Fibroblast of pulmonary artery (primary cell): ENCODE measurements at places on chromosomes 4 and X.
A peak's percentile ranks its signal among the peaks of the same experiment; 100 is the strongest.

DNA sequence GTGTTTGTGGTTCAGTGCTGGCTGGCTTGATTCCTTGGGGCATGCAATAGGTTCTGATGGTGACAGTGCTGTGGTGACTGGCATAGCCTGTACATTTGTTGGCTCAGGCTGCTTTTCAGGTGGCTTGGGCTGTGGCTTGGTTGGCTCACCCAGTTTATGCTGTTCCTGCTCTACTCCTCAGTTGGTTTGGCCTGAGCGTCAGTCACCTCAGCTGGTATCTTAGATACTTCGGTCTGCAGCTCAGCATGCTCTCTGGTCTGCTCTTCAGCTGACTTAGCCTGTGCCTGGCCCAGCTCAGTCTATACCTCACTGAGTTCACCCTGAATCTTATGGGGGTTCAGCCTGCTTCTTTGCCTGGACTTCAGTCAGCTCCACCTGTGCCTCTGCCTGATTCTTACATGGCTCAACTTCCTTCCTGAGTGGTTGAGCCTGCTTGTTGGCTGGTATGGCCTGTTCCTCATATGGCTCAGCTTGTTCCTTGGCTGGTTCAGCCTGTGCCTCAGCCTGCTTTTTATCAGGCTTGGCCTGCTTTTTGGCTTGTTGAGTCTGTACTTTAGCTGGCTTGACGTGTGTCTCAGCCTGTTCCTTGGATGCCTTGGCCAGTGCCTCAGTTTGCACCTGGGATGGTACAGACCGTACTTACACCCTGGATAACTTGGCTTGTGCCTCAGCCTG lies 170.6 kb downstream of the MSN start:
- DNase-seq, result no peak

DNA sequence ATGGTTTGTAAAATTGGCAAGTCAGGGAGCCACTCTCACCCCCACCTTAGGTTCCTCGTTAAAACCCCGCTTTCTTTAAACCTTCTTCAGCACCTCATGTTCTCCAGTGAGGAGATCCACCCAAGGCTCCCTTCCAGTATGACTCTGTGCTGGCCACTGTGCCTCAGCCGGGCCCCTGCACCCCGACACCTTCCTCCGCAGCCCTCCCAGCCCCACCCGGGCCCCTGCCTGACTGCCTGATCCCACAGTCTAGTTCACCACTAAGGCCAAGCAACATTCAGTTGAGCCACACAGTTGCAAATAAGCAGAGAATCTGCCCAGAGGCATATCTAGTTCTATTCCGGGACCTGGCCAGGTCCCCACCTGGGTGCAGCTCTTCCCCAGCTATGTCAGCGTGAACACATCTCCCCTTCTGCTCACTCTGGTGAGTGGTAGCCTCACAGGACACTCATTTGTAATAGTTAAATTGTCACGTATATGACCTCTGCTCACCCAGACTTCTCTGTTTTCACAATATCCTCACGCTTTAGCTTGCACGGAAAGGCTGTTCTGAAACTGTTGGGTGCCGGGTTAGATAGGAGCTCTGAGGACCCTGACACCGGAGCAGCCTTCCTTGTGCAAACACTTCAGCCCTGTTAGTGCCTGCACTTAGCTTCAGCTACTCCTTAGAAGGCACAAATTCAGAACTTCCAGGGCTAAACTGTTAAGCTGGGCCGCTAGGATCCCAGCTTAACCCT lies 146.8 kb downstream of the DCTD start:
- DNase-seq, result no peak

- DNase-seq, result no peak
These were observed 929.7 kb downstream of the PCDH7 start for GRCh38 chr4:31649878-31650277.

GRCh38 chr4:55635741-55636655 lies at the start of gene NMU:
Gene NMU, minus strand, starts transcription at chr4:55636298. Its CDS starts 106 bp downstream, at chr4:55636192.
- peak; percentile 5 for DNase-seq

- DNase-seq, result peak; percentile 69
These were observed 14.5 kb downstream of the TBCK start for GRCh38 chr4:106301393-106302061.

DNA sequence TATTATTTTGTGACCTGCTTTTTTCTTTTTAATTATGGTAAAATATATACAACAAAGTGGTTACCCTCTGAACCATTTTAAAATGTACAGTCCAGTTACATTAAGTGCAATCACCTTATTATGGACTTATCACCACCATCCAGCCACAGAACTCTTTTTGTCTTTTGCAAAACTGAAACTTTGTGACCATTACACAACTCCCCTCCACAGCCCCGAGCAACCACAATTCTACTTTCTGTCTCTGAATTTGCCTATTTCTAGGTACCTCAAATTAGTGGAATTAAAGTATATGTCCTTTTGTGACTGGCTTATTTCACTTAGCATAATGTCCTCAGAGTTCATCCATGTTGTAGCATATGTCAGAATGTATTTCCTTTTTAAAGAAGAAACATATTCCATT lies 39.3 kb upstream of the WWC2 start:
- no peak for DNase-seq

GRCh38 chr4:30380404-30380998 lies 339.7 kb upstream of the PCDH7 start:
- DNase-seq, result peak; percentile 87

GRCh38 chr4:184375027-184375426 lies 99.3 kb downstream of the IRF2 start:
- DNase-seq, result no peak

GRCh38 chrX:85993539-85994197 lies 53.7 kb downstream of the CHM start:
- no peak for DNase-seq

DNA sequence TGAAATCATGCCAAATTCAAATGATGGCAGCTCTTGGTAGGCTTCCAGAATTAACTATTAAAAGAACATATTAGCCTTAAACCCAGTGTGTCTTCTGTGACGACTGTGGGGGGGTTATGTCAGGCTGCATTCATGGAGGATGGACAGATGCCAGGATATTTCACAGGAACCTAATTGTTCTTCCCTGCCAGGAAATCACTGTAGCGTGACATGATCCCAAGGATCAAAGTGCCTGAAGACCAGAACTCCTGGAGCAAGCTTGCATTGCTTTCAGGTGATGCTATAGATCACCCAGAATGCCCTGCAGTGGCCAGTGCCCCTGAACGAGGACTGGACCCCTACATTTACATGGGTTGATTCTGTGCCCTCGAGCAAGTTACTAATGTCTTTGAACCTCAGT lies 1093.0 kb upstream of the TENM3 start:
- no peak for DNase-seq

DNA sequence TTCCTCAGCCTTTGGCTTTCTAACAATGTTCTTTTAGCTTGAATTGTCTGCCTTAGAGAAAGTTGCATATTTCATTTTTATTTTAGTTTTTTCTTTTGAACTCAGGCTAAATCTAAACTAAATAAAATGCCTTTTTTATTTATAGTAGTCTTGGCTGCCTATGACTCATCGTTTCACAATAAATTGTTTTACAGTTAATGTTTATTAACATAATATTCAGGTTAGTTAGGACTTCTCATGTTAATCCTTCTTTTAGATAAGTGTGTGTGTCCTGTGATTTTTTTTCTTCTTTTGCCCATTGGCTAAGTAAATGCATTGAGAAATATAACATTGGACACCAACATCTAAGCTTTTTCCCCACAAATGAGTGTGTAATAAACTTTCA lies 1.6 kb downstream of the RP2 start:
- no peak for DNase-seq

DNA sequence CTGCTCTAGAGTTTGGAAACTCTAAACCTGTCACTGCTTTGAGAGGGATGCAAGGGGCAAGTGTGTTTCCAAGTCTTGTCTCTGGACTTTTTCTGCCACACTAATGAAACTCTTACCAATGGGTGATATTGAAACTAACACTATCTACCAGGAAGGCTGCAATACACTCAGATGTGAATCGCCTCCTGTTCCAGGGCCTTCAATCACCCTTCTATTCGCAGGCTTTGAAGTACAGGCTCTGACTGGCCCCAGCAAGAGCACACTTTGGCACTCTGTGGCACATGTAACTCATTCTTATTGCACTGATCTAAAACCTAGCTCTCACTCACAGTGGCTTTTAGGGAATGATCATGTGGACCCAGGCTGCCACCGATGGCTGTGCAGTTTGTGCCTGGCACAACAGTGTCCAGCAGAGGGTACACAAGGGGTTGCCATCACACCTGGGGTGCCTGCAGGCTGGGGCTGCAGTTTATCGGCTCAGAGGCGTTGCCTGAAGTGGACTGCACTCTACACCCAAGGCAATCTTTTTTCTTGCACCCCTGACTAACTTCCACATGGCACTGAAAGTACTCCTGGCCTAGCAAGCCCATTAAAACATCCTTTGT lies 210.8 kb downstream of the MGST2 start:
- DNase-seq, result no peak

DNA sequence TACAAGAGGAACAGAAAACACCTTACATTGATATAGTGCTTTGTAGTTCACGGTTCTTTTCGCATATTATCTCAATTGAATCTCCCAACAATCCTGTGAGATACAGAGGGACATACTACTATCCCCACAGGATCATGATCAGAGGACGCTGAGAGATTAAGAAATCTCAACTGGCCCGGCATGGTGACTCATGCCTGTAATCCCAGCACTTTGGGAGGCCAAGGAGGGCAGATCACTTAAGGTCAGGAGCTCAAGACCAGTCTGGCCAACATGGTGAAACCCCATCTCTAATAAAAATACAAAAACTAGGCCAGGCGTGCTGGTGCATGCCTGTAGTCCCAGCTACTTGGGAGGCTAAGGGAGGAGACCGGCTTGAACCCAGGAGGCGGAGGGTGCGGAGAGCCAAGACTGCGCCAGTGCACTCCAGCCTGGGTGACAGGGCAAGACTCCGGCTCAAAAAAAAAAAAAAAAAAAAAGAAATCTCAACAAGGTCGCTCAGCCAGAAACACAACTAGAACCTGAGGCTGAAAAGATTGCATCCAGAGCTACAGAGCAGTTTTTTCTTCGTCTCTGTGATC lies 7.4 kb downstream of the APOO start:
- no peak for DNase-seq

DNA sequence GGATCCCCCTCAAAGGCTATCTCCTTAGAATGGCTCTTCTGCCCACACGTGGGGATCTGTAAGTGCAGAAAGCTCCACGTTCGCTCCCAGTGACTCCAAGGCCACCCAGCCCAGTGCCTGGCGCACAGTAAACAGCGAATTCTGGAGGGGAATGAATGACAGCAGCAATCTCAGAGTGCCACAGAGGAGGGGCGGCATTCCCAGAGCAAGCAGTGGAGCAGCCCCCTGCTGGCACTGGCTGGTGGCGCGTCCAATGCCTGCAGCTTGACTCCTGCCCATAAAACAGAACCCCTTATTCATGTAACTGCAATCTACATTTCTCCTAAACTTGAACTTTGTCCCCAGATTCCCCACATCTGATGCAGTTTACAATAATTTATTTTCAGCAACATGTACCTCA lies 6.9 kb upstream of the HELT start:
- no peak for DNase-seq

DNA sequence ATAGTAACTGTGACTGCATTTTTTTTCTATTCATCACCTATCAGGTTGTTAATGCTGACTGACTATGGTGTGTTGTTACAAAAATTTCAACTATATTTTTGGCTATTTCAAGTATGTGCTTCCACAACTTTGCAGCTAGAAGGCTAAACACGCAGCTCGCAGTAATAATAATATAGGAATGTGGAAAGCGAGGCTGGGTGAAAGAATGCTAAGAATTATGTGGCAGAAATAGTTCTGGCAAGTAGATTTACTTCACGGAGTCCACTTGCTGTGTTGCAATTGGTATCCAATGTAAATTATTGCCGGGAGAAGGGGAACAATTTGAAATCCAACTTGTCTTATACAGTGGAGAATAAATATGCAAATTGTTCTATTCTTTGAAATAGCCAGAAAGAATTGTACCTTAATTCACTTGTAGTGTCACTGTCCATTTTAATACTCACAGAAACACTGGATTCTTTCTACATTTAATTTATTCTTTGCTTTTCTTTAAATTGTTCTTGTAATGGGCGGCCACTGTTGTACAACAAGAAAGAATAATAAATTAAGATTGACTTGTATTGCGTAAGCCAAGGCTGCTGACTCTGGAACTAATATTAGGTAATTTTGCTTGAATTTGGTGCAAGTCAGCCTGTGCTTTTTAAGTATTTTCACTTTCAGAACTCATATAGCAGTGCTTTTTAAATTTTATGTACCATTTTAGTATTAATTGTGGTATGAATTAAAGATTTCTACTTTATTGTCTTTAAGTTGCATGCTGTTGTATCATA lies 154.9 kb downstream of the FRMPD4 start:
- peak; percentile 40 for DNase-seq

- DNase-seq, result peak; percentile 50
These were observed 196.4 kb upstream of the MAGEB18 start for GRCh38 chrX:25941559-25942250.

DNA sequence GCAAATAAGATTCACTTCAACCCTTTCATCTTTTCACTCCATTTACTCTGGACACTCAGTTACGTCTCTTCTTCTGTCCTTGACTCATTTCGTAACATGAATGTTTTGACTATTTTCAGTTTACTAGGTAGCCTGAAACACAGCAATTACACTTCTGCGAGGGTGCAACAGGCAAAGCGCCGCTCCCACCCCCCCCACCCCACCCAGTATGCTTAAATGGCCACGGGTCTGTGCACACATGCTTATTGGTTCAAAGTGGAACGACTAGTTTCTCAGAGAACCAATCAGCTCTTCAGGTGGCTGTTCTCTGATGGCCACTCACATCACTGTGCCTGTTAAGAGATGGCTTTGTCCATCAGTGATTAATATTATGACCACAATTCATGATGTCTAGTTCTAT lies 3.5 kb downstream of the BEND4 start:
- no peak for DNase-seq

DNA sequence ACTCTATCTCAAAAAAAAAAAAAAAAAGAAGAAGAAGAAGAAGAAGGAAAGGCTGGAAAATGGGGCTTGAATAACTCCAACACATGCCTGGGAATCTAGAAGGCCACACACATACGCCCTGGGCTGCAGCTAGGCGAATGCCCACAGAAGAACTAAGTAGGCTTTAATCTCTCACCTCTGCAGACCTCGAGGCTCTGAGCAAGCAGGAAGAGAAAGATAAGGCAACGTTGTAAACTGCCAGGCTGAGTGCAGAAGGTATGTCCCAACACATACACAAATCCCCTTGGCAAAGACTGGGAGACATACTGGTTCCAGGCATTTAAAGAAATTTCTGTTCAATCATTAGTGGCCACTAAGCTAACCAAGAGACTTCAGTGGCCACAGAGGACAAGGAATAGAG lies 18.4 kb downstream of the SLC38A5 start:
- no peak for DNase-seq

- no peak for DNase-seq
These were observed 31.5 kb downstream of the F8 start for GRCh38 chrX:154991039-154991438.

DNA sequence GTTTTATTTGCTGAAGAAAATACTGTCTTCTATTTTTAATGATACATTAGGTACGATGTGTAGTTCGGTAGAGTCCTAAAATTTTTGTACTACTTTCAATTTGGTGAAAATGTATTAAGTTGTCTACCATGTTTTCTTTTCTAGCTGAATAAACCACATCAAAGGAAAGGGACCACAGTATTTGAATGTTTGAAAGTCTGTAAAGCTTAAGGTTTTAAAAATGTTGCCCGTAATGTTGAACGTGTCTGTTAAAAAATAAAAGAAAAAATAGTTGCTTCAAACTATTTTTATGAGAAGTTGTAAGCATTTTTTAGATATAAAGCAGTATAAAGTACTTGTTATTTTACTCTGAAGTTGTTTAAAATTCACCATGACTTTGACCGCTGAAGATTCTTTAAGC lies 3.2 kb downstream of the CDKN2AIP start:
- no peak for DNase-seq
